ENCODE measurements at places on chromosomes 7 and 10. TPM values are rescaled to one million over a fixed set of nuclear protein-coding genes. Genes with fewer than 3 reads are reported as not detected.

Gene CDHR3
- total RNA-seq = 13.9 TPM

Gene GNAT3
- not detected for total RNA-seq

DNA sequence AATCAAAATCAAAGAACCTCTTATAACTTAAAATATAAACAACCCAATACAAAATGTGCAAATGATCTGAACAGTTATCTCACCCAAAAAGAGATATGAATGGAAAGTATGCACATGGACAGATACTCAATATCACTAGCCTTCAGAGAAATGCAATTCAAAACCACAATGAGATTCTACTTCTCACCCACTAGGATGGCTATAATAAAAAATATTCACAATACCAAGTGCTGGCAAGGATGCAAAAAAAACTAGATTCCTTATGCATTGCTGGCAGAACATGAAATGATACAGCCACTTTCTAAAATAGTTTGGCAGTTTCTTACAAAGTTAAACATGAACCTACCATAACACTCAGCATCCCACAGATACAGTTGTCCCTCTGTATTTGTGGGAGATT, 130.1 kb upstream of the LRRN3 start:
- no peak for DNase-seq

DNA sequence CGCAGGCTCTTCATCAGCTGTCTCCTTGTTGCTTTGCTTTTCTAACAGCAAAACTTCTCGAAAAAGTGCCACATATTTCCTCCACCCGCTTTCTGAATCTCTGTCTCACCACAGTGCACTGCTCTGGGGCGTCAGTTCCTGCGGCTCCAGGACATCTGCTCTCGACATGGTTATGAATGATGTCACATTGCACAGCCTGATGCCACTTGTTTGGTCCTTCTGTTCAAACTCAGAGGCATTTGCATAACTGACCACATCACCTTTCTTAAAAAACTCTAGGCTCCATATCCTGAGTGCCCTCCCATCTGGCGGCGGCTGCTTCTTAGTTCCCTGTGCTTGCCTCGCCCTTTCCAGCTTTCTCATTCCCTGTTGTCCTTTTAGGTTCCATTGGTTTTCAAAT, 469.3 kb upstream of the COBL start:
- DNase-seq = no peak

DNA sequence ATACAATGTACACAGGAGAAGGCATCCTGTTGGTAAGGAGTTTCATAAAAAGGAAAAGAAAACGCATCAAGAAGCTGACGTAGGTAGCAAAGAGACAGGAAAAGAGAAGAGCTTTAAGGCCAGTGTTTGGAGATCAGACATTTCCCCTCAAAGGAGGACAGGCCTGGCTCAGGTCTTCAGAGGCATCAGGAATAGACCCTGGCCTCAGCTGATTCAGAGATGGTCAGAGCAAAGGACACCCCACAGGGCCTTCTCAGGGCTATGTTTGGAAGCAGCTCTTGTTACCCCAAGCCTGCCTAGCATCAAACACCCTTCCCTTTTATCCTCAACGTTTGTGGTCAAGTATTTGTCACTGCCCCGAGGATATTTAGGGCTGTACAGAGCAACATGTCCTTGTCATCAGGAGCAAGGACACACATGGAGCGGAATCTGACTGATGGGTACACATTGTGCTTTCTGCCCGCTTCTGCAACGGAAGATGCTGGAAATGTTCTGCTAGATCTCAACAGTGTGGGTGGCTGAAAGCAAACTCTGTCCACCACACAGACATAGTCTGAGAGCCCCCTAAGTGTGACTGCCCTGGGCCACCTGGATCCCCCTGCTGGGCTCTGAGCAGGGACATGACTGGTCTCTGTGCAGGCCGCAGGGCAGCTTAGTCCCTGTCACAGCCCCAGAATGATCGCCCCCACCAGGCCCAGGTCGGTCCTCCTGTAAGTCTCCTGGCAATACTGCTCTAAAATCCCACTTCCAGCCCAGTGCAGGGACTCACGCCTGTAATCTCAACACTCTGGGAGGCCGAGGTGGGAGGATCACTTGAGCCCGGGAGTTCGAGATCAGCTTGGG, 1.0 kb upstream of the ZDHHC4 start:
- DNase-seq = no peak

GRCh38 chr7:106110238-106110560, 1.9 kb downstream of the SYPL1 start:
- peak; percentile 20 for DNase-seq

Gene GPR26
- total RNA-seq = not detected

Gene SLC4A2
- total RNA-seq = 213 TPM

Gene SUN1
- total RNA-seq = 189 TPM

Gene TBXAS1
- 2.5 TPM for total RNA-seq

GRCh38 chr10:89204621-89205185, 2.4 kb downstream of the CH25H start:
- no peak for DNase-seq

Gene NODAL
- total RNA-seq = not detected

DNA sequence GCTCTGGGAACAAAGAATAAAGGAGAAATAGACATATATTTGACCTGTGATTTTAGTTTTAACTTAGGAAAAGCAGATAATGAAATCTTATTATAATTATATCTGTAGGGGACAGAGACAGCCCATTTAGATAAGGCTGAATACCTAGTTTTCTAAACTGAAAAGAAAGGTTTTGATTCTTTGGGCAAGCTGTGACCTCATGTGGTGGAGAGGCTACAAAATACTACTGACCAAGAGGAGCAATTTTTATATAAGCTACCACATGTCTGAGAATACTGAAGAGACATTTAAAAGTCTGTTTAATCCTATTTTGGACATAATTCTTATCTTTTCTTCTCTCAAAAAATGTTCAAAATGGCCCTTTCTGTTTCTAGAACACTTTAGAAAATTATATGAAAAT, 271.0 kb downstream of the MTERF1 start:
- no peak for DNase-seq

- DNase-seq = no peak
Measured at GRCh38 chr10:17380888-17381287, 73.5 kb downstream of the ST8SIA6 start.

Gene GIMAP7
- not detected for total RNA-seq

GRCh38 chr7:123580406-123581161, 21.0 kb upstream of the ASB15 start:
- DNase-seq = peak; percentile 60

Gene PGAM2
- total RNA-seq = not detected

DNA sequence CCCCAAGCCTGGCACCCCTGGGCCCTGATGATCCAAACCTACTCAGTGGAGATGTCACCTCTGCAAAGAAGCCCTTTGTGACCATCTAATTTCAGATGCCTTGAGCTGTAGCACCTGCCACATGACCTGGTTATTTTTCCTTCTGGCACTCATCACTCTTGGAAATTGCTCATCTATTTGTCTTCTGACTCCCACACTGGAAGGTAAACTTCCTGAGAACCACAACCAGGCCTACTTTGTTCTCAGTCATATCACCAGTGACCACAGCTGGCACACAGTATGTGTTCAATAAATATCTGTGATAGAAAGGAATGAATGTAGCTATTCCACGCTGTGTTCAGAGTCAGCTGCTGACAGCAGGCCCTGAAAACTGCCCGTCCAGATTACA, 97.1 kb downstream of the SH3PXD2A start:
- DNase-seq = no peak

DNA sequence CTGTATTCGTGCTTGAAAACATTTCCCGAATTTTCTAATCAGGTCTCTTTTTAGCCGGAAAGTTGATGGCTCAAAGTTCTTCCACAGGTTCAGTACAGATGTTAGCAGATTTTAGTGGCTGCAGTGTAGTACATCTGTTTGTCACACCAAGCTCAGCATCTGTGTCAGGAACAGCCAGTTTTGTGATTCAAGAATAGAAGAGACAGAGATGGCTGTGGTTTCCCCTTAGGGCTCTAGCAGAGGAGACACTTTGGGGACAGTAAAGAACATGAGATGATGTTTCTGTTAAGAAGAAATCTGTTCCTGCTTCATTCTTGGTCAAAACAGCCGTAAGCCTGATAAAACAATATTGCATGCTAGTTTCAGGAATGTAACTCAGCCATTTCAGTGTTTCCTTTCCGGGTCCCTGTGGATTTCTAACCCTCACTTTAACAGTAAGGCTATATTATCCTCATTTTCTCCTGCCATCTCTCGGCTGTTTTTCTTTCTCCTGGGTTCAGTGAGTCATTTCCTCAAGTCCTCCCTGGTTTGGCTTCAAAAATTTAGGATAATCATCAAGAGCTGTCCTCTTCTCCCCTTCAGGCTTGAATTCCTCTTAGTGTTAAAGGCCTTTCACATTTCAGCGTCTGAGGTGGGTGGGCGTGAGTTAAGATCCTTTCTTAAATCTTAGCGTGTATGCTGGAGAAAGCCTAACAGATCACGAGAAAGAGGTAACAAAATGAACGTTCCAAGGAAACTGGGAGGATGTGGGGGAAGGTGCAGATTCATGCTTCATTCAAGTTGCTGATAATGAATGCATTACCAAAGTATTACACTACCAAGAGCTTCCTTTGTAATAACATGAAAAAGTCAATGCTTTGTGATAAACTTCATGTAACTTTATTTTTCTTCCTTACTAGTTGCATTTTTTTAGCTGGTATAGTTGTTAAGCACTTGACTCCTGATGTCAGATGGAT, 37.1 kb upstream of the BICC1 start:
- DNase-seq = peak; percentile 75

Gene CALY
- not detected for total RNA-seq

DNA sequence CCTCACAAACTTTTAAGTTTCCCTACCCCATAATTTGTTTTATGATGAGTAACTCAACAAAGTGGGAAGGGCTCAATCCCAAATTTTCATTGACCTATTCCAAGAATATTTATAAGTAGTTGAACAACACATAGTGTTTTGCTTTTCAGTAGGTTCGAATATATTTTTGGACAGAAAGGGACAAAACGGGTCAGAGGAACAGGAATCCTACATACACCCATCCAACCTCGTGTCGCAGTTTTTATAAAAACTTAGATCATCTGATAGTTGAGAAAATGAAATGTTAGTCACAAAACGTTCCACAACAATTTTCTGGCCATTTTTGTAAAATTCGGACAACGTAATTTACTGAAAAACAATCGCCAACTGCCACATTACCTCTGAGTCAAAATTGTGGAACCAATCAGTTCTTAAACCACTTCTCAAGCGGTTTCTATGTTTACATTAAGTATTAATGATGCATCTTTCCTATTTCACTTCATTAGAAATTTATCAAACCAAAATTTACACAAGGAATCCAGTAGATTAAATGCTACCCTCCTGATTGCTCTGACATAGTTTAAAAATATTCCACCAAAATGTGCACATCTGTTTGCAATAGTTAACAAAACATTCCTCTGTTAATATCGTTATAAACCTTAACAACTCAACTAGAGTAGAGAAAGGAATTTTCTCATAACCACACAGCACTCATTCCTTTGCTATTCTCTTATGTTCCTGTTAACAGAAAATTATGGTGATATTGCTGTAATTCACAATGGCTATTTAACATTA, 6.3 kb downstream of the WNT16 start:
- no peak for DNase-seq

DNA sequence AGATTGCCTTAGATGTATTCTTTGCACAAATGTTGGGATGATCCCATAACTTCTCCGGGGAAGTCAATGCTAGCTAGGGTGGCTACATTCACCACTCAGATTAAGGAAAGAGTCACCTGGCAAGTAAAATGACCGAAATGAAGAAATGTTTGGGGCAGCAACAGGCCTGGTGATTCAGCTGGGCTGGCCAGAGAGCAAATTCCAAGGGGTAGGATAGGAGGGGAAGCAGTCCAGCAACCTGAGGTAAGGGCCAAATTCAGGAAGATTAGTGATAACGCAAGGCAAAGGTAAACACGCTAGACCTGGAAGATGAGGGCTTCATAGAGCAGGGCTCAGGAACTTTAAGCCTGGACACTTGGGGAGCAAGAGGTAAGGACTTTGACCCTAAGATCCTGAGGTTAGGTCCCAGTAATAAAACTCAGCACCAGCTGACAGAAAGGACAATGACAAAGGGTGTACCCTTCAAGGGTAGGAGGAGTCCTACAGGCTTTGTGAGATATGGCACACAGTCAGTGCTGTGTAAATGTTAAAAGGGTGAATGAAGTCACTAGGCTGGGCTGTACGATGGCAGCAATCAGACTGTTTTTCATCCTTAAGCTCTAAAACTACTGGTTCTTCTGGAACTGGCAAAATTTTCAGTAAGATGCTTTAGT, 22.7 kb upstream of the SMNDC1 start:
- no peak for DNase-seq

Data from A673 (cell line).